ENCODE measurements at places on chromosomes 16 and 17.

GRCh38 chr17:27526604-27527002 is 70.4 kb downstream of the KSR1 start:
- no peak for DNase-seq

DNA sequence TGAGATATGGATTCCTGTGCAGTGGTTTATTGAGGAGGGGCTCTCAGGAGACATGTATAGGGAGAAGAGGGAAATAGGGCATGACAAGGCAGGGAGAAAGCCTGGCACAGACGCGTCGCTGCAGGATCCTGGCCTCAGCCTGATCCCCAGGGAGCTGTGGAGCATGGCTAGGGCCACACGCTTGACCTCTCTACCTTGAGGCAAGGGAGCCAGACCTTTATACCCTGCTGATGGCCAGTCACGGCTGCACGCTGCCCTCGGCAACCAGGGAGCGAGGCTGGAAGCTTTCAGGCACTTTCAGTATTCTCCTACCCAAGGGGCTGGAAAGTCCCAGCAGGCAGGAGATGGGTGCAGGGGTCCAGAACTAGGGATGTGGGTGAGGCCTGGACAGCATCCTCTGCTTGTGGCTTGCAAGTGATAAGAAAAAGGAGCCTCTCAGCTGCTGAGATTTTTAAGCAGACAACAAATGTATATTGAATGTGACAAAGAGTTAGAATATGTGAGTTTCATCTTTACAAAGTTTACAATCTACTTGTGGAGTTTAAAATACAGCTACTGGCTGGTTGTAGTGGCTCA is 10.0 kb upstream of the KLHL36 start:
- no peak for DNase-seq

- DNase-seq = no peak
Observed at GRCh38 chr16:23754594-23755483, at the start of gene CHP2. TSS of gene CHP2 (plus strand) at chr16:23755026. CDS start at chr16:23755050, 24 bp downstream.

DNA sequence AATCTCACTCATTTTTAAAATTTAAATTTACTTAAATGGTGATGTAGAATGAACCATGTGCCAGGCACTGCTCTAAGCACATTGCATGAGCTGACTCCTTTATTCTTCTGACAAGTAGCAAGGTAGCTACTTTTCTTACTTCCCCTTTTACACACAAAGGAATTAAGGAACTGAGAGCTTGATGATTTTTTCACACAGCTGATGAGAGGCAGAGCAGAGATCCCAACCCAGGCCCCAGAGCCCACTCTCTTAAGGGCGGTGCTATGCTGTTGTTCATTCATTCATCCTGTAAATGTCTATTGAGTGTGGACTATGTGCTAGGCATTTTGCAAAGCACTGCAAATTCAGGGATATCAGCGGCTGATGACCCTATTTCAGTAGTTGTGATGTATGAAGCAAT is 17.9 kb downstream of the SEC14L5 start:
- DNase-seq = no peak

- no peak for DNase-seq
Observed at GRCh38 chr17:48340916-48341315, 89.1 kb downstream of the SKAP1 start.

DNA sequence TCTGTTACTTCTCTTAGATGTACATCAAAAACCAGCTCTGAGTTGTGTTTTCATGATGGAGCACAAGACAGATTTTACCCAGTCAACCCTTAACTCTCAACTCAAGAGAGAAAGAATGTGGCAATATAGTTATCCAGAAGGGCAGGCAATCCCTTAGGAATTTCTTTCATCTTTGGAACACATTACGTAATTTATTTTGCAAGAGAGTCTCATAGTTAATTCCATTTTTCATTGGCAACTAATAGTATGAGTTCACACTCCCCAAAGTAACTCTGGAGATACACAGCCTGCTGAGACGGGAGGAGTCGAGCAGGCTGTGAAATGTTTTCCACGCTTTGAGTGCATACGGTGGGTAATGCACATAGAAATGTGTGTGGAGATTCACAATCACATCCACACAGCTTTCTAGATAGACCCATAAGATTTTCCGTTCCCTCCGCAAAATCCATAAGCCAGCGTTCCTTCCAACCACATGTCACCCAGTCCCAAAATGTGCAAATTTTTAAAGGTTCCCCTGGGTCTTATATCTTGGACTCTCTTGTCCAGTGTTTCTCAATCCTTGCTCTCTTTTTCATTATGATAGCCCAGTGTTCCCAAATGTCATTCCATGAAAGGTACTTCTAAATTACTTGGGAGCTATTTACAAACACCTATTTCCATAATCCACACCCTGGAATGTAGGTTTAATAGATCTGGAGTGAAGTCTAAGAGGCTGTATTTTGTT is 8.4 kb upstream of the CDRT4 start:
- DNase-seq = no peak

GRCh38 chr16:84985079-84986065 is 26.0 kb downstream of the ZDHHC7 start:
- DNase-seq = no peak

GRCh38 chr17:82832881-82833475 is 6.8 kb downstream of the ZNF750 start:
- DNase-seq = no peak

- DNase-seq = no peak
Observed at GRCh38 chr17:70098030-70098429, 23.0 kb downstream of the KCNJ16 start.

GRCh38 chr17:58534331-58534730 is 19.9 kb upstream of the MTMR4 start:
- no peak for DNase-seq

- no peak for DNase-seq
Observed at GRCh38 chr16:15482068-15482747, 47.8 kb downstream of the BMERB1 start.

Measured in stimulated activated CD4-positive, alpha-beta T cell treated with anti-CD3 and anti-CD28 coated beads, Interleukin-1b, Interleukin-23, amount 100 ng/mL, for 24 hours (primary cell).